ENCODE measurements at places on chromosomes 1 and 21. TPM values are rescaled to one million over a fixed set of nuclear protein-coding genes. Genes with fewer than 3 reads are reported as not detected.

PERM1 gene
- not detected for total RNA-seq

INKA2 gene
- 7.9 TPM for total RNA-seq

TNFRSF14 gene
- 23.1 TPM for total RNA-seq

CLIC6 gene
- not detected for total RNA-seq

LAMC1 gene
- 1,787 TPM for total RNA-seq

CFHR3 gene
- 0.31 TPM for total RNA-seq

TMCO4 gene
- total RNA-seq = 16.8 TPM

Measured in cardiac ventricle fibroblast (primary cell).